Activated T-cell treated with anti-CD3 and anti-CD28 coated beads, Interleukin-2, amount 50 U/mL, for 24 hours (primary cell): ENCODE measurements at places on chromosomes 1 and 21.
A peak's percentile ranks its signal among the peaks of the same experiment; 100 is the strongest.

GRCh38 chr1:204390751-204391466, 20.7 kb downstream of the PPP1R15B start:
- H3K27ac ChIP-seq: no peak overlapping the region
- DNase-seq: no peak
- H3K4me1 ChIP-seq: peaks cover 10% of the 10 kb centered on the region
- no peak overlapping the region for H3K4me3 ChIP-seq
- no peaks in the 10 kb centered on the region for H3K27me3 ChIP-seq
- H3K36me3 ChIP-seq: peaks cover 14% of the 10 kb centered on the region

GRCh38 chr1:109495738-109496137, 1.8 kb downstream of the CYB561D1 start:
- peaks cover 70% of the 10 kb centered on the region for H3K4me1 ChIP-seq
- peaks cover 72% of the 10 kb centered on the region for H3K36me3 ChIP-seq
- peak overlapping the region; percentile 68 for H3K27ac ChIP-seq
- H3K27me3 ChIP-seq: no peaks in the 10 kb centered on the region
- peak overlapping the region; percentile 96 for H3K4me3 ChIP-seq

- H3K36me3 ChIP-seq: no peaks in the 10 kb centered on the region
- H3K27me3 ChIP-seq: no peaks in the 10 kb centered on the region
- no peak for DNase-seq
- H3K4me1 ChIP-seq: peaks cover 8% of the 10 kb centered on the region
Measured at GRCh38 chr1:1903224-1903623, 11.8 kb upstream of the CALML6 start.

DNA sequence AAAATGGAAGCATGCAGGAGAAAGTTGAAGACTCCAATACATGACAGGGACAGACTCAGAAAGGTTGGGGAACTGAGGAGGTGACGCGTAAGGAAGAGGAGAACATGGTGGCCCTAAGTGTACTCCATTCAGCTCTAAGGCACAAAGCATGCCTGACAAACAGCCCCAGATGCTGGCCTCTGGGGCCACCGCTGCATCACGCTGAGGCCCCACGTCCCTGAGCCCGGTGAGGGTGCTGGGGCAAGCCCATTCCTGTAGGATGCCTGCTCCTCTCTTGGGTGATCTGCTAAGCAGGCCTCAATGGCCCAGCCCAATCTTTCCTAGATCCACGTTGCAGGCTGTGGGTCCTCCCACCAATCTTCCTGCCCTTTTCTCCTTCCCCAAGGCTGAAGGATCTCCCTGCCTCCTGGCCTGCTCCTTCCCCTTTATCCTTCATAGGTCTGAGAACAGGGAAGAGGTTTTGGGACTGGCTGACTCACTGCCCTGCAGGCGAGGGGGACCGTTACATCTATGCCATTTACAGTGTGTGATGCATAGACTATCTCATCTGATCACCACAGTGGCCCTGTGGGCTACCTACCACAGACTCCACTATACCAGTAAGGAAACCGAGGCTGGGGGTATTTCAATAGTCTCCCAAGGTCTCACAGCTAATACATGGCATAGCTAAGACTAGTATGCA, 16.8 kb upstream of the NID1 start:
- H3K27me3 ChIP-seq: no peaks in the 10 kb centered on the region
- no peaks in the 10 kb centered on the region for H3K36me3 ChIP-seq
- no peak overlapping the region for H3K4me3 ChIP-seq
- H3K4me1 ChIP-seq: peaks cover 9% of the 10 kb centered on the region
- H3K27ac ChIP-seq: no peak overlapping the region

- peaks cover 52% of the 10 kb centered on the region for H3K4me1 ChIP-seq
- H3K27ac ChIP-seq: peak overlapping the region; percentile 87
- no peak for DNase-seq
Measured at GRCh38 chr1:34863501-34863900, 4.0 kb upstream of the SMIM12 start.

GRCh38 chr1:51752073-51752948, 126.2 kb downstream of the NRDC start:
- no peaks in the 10 kb centered on the region for H3K27me3 ChIP-seq
- no peak overlapping the region for H3K4me3 ChIP-seq
- peaks cover 14% of the 10 kb centered on the region for H3K4me1 ChIP-seq
- no peak overlapping the region for H3K27ac ChIP-seq
- no peak for DNase-seq

DNA sequence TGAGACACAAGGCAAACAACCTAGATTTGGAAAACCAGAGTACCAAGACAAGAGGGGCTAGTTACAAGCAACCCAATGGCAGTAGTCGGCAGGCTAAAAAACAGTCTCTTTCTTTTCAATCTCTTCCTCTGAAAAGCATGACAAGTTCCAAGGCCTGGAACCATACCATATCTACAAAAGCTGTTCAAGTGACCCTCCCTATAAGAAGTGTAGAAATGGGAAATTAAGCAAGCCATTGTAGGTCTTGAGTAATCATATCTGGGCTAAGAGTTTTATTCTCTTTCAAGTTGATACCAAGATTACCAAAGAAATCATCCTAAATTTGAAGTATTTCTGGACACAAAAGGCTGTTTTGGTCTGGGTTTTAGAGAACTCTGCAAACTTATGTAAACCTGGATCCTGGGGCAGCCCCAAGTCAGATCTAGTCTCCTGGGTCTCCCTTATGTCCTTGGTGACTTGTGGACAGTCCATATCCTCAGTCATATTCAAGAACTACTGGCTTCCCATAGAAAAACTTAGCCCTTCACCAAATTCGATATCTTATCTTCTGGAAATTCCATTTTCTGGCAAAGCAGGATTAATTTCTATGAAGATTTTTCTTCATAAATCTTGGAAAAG, 24.7 kb downstream of the FMO3 start:
- H3K4me1 ChIP-seq: no peaks in the 10 kb centered on the region
- H3K4me3 ChIP-seq: no peak overlapping the region
- no peaks in the 10 kb centered on the region for H3K36me3 ChIP-seq
- H3K27ac ChIP-seq: no peak overlapping the region
- DNase-seq: no peak

DNA sequence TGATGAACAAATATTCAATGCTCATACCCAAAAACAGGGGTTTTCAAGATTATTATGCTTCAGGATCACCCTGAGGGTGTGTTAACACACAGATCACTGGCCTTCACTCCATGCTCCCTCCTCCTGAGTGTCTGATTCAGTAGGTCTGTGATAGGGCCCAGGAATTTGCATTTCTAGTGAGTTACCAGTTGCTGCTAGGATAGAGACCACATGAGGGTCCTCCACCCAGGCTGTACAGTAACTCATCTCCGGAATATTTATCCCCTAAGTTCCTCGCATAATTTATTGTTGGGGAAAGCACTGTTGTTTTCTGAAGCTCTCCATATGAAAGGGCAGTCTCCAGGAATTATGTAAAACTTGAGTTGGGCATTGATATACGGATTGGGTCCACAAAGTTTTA, 1106.6 kb upstream of the B3GALT2 start:
- no peak for DNase-seq
- peaks cover 67% of the 10 kb centered on the region for H3K4me1 ChIP-seq
- H3K36me3 ChIP-seq: no peaks in the 10 kb centered on the region

DNA sequence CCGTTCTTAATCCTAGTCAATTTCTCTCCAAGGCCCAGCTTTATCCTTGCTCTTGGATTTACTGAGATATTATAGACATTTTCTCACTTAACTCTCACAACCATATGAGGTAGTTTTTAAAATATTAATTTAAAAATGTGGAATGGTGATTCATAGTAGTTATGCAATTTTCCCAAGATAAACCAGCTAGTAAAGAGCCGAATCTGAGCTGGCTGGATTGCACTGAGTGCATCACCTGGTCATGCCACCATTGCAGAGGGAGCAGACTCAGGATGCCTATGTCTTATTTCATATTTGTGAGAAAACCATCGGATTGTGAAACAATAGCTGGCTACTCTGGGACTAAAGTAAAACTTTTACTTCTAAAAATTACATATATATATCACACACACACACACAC, 494.0 kb downstream of the KCNT2 start:
- no peak overlapping the region for H3K4me3 ChIP-seq
- H3K27me3 ChIP-seq: no peaks in the 10 kb centered on the region
- no peak for DNase-seq
- H3K36me3 ChIP-seq: no peaks in the 10 kb centered on the region
- no peak overlapping the region for H3K27ac ChIP-seq

DNA sequence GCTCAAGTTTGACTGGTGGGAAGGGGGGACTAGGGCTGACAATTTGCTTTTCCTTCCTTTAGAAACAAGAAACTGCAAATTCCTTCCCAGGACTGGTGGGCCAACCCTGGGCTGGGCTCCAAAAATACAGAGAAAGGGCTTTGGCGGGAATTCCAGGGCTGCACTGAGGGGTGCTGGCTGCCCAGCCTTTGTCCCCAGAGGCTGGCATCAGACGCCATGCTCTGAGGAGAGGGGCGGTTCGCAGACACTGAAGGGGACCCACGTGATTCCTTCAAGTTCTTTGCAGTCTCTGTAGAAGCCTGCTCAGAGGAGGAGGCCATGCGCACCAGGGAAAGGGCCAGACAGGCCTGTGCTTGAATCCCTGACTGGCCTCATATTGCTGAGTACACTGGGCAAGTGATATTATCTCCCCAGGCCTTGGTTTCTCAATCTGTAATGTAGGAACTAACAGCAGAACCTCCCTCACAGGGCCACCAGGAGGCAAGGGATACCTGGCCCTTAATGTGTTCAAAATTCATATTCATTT, 119.5 kb downstream of the EPHB2 start:
- no peak overlapping the region for H3K27ac ChIP-seq
- DNase-seq: no peak
- H3K27me3 ChIP-seq: peaks cover 18% of the 10 kb centered on the region
- H3K4me1 ChIP-seq: no peaks in the 10 kb centered on the region
- H3K4me3 ChIP-seq: no peak overlapping the region

- peaks cover 46% of the 10 kb centered on the region for H3K27me3 ChIP-seq
- no peaks in the 10 kb centered on the region for H3K36me3 ChIP-seq
- no peak overlapping the region for H3K4me3 ChIP-seq
- H3K27ac ChIP-seq: no peak overlapping the region
- H3K4me1 ChIP-seq: peaks cover 3% of the 10 kb centered on the region
- DNase-seq: no peak
Measured at GRCh38 chr1:41400225-41400624, 39.0 kb downstream of the FOXO6 start.

- no peak overlapping the region for H3K27ac ChIP-seq
- peaks cover 30% of the 10 kb centered on the region for H3K27me3 ChIP-seq
- DNase-seq: no peak
- H3K4me3 ChIP-seq: no peak overlapping the region
Measured at GRCh38 chr21:35565204-35565611, 495.1 kb downstream of the SETD4 start.

- no peak for DNase-seq
- H3K36me3 ChIP-seq: peaks cover 54% of the 10 kb centered on the region
- H3K27ac ChIP-seq: no peak overlapping the region
- H3K4me1 ChIP-seq: peaks cover 17% of the 10 kb centered on the region
- H3K4me3 ChIP-seq: no peak overlapping the region
- H3K27me3 ChIP-seq: no peaks in the 10 kb centered on the region
Measured at GRCh38 chr1:243620096-243620495, 229.9 kb downstream of the AKT3 start.

DNA sequence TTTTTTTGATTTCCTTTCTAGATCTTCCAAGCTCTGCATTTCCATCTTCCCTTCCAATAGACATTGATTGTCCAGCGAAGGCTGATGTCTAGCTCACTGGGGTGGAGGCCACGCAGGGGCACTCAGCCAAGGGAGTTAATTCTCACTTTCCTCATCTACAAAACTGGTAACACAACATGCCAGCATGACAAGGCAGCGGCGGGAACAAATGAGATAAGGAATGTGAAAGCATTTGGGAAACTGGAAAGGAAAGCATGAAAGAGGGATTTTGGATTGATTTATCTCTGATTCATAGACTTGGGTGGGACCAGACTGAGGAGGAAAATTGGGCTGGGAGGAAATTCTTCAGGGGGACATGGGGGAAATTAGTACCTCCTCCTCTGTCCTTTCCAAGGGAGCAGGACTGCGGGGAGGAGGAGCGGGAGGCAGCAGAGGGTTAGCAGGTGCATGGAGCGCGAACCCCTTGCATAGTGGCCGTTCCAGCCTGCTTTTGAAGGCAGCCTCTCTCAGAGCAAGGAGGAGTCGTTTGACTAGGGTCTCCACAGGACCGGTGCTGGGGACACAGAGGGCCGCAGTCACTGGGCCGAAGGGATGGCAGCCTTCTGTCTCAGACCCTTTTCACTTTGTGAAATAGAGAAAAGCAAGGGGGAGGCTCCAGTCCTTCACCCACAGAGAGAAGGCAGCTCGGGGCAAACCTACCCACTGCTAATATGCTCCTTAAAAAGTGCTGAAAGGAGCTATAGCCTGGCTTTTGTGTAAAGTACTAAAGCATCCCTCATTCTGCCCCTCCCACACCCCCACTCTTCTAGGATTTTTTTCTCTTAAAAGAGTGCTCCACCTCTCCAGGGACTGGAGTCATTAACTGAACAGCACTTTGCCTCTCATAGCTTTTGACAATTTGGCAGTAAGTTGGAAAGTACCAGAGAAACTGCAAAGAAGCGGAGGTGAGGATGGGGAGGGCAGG, 89.2 kb downstream of the PLXNA2 start:
- H3K36me3 ChIP-seq: no peaks in the 10 kb centered on the region
- no peaks in the 10 kb centered on the region for H3K4me1 ChIP-seq

DNA sequence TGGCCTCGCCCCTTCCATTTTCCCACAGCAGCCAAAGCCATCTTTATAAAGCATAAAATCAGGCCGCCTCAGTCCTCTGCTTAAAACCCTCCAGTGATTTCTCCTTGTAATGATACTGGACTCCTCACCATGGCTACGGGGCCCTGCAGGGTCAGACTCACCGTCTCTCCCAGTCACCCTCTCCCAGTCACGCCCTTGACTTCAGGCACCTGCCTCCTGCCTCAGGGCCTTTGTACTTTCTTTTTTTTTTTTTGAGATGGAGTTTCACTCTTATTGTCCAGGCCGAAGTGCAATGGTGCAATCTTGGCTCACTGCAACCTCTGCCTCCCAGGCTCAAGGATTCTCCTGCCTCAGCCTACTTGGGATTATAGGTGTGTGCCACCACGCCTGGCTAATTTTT, 47.8 kb downstream of the PIK3CD start:
- H3K27me3 ChIP-seq: no peaks in the 10 kb centered on the region
- H3K36me3 ChIP-seq: peaks cover 75% of the 10 kb centered on the region
- peaks cover 63% of the 10 kb centered on the region for H3K4me1 ChIP-seq

- H3K27ac ChIP-seq: peak overlapping the region; percentile 82
- peaks cover 68% of the 10 kb centered on the region for H3K36me3 ChIP-seq
- H3K4me3 ChIP-seq: no peak overlapping the region
- DNase-seq: no peak
Measured at GRCh38 chr1:230112131-230112701, 45.2 kb downstream of the GALNT2 start.

DNA sequence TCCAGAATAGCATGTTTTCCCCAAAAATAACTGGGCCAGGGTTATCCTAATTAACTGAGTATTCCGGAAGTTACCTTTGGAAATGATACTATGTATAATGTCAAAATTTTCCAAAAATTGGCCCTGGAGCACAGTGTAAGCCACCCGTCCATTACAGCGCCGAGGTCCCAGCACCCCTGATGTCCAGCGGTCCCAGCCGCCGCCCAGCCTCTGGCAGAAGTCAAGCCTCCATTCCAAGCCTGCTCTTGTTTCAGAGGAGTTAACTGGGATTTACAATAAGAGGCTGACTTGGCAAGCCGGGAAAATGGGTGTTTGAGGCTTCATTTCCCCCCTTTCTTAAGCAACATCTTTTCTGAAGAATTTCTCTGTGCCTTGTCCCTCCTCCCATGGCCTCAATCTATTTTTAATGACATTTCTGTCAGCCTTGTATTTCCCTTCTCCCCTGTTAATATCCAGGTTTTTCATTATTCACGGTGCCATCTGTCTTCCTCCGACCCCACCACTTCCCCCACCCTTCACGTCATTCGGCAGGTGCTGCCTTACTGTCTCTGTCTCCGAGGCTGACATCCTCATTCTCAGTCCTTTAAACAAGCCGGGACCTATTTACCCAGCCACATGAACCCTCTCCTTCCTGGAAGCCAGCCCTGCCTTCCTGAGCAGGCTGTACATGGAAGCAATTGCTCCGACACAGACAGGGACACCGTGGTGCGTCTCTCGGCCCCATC, 490.9 kb downstream of the NPHP4 start:
- H3K4me3 ChIP-seq: no peak overlapping the region
- no peaks in the 10 kb centered on the region for H3K36me3 ChIP-seq
- no peaks in the 10 kb centered on the region for H3K27me3 ChIP-seq
- H3K4me1 ChIP-seq: no peaks in the 10 kb centered on the region
